Nucleus accumbens (tissue), 56 donors: ENCODE measurements at places on chromosomes 4 and X.

DNA sequence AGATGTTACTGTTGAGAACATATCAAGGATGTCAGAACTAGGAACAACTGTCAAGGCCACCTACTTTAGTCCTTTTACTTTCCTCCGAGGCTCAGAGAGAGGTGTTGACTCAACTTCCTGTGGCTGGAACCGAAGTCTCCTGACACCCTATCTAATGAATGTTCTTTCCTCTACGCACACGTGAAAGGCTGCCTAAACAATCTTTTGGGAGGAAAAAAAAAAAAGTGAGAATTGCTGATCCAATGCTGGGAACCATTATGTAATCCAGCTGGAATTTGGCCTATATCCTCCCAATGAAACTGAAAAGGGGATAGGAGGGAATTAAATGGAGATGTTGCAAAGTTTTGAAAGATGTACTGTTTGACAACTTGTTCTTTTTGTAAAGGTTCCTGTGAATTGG lies 8.3 kb upstream of the MAP7D3 start:
- no peak for DNase-seq

DNA sequence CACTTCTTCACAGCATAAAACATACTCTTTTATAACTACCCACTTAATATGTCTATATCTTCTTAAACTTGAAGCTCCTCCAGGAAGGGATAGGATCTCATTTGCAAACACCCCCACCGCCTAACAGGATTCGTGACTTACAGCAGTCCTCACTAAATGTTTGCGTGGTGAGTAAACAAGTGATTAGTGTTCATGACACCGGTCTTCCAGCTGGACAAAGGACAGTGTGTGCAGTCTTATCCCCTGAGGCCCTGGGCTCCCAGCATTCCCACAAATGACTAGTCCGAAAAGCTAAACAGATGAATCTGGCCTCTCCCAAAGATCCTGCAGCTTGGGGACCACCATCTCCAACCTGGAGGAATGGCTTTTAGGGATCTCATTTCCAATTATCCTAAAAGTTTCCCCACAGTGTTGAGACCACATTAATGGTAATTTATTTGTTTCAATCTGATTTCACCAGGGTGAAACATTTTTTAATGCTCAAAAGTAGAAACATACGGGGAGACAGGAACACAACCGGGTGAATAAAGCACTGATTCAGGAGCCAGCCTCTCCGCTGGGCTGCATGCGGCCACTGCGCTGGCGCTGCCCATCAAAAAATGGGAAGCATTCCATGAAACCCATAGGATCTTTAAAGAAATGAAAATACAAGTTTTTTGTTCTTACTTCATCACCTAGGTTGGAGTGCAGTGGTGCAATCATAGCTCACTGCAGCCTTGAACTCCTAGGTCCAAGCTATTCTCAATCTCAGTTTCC lies 69.2 kb downstream of the HADH start:
- no peak for DNase-seq

DNA sequence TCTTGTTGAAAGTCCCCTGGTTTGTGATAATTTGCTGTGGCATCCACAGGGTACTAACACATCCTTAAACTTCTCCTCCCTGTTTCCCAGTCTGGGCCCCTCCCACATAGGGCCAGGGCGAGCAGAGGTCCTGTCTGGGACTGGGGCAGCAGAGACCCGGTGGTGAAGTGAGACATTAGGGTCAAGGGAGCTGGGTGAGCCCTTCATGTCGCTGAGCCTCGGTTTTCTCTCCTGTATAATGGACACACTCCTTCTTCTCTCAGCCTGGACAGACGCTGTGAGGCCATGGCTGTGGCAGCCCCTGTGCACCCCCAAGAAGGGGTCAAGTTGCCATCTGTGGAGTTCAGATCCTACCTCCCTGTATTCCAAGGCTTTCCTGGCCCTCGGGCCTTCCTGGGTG lies 33.0 kb upstream of the HMX1 start:
- no peak for DNase-seq

- no peak for DNase-seq
Measured at GRCh38 chr4:107800706-107801105, 24.0 kb upstream of the SGMS2 start.

GRCh38 chr4:117957571-117957970 lies 76.7 kb upstream of the NDST3 start:
- DNase-seq: no peak

- DNase-seq: no peak
Measured at GRCh38 chr4:89617317-89617716, 219.6 kb downstream of the SNCA start.

GRCh38 chrX:47749185-47749967 lies 87.3 kb upstream of the ZNF81 start:
- no peak for DNase-seq

DNA sequence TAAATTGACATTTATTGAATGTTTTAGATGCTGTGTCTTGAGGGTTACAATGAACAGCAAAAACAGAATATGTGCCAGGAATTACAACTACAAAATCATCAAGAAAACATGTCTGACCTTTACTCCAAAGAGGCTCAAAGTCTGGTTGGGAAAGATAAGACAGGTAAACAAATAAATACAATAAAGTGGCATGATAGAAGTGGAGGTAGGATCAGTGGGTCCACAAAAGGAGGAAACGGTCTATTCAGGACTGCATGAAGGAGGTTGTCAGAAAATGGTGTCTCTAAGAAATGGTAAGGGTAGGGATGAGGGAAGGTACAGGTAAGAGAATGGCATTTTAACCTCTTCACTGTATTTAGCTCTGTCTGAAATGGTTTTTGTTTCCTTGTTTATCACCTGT lies 3.8 kb downstream of the ARHGEF38 start:
- DNase-seq: no peak

DNA sequence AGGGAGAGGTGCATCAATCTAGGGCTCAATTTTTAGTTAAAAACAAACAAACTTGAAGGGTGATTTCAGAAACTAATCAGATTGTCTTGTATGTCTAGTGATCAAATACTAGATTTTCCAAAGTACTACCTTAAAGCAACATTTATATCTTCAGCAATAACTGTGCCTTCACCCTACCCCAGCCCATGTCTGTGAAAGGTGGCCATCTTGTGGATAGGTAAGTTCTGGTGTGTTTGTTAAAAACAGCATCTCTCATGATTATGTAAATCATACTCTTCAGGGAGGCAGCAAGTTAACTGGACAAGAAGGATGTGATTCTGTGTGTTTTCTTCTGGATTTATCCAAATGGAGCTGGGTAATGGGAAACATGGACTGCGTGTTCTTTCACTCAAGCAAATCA lies 81.4 kb upstream of the ACSL1 start:
- DNase-seq: no peak

- DNase-seq: no peak
Measured at GRCh38 chrX:126985981-126986380, 166.5 kb downstream of the PRR32 start.

- no peak for DNase-seq
Measured at GRCh38 chr4:147037069-147037468, 91.4 kb upstream of the TTC29 start.

DNA sequence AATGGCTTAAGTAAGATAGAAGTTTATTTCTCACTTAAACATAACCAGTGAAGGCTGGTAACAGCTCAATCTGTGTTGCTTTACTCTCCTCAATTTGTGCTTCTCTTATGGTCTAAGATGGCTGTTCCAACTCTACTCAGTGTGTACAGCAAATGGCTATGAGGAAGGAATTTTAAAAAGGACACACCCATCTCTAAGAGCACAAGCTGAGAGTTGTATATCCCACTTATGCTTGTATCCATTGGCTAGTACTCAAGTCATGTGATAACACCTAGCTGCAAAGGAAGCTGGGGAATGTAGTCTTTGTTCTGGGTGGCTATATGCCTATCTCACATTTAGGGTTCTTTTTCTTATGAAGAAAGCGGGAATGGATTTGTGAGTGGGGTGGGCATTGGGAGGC lies 63.3 kb downstream of the GPAT3 start:
- no peak for DNase-seq

DNA sequence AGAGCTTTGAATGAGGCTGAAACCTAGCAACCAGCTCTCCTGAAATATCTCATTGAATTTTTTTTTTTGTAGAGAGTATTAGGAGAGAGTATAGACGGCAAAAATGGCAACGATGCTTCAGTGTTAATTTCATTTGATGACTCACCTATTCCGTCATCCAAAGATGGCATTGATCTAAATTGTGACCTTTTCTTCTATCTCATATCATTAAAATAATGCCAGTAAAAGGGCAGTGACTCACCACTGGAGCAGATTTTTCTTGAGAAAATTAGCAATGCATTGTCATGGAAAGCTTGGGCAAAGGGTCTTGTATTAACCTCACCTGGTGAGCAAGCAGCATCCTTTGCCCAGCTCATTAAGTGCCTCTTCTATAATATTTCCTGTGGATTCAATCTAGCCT lies 19.6 kb downstream of the VMA21 start:
- DNase-seq: no peak

GRCh38 chr4:129144755-129145206 lies 48.8 kb downstream of the C4orf33 start:
- no peak for DNase-seq

DNA sequence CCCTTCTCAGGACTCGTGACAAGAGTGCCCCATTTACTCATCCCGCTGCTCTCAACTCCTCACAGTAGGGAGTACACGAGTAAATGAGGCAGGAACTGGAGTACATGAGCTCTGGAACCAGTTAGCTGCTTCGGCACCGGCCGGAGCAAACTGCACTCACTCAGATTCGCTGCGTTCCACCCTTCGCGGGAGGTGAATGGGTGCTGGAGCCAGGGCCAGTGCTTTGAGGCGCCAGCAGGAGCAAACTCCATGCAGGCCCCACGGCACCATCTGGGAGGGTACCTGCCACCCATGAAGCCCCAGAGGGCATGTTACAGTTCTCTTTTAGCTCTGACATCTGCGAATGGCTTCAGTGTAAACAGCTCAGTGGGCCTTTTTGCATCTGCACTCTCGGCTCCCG lies 315.5 kb upstream of the GK2 start:
- DNase-seq: no peak

DNA sequence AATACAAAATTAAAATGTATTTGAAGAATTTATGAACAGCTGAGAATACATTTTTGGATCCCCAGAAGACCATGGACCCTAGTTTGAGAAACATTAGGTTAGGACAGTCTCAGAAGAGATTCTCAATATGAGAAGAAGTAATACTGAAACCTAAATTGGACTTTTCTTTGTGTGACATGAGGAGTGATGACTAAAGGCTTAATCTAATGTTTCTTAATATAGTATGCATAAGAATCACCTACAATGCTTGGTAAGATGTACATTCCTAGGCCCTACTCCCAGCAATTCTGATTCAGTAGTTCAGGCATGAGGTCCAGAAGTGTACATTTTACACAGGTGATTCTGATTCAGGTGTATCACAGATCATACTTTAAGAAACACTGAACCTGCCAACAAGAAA lies 31.6 kb upstream of the HUWE1 start:
- DNase-seq: no peak

DNA sequence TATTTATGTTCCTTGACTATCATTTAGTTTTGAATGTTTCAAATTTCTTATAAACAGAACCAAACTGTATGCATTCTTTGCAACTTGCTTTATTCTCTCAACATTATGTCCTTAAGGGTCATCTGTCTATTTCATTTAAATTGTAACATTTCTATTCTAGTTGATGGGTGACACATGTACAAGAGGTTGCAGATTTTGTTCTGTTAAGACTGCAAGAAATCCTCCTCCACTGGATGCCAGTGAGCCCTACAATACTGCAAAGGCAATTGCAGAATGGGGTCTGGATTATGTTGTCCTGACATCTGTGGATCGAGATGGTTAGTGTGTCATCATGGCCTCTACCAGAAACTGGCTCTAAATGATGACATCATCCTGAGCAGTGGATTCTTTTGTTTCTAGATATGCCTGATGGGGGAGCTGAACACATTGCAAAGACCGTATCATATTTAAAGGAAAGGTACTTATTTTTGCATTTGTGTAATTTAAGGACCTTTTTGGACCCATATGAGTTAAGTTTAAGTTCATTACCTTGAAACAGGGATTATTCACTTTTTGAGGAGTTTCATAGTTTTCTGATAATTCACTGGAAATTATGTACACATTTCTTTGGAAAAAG lies 6.1 kb downstream of the LIAS start:
- no peak for DNase-seq

GRCh38 chr4:139470997-139471665 lies 17.2 kb downstream of the RAB33B start:
- DNase-seq: no peak

DNA sequence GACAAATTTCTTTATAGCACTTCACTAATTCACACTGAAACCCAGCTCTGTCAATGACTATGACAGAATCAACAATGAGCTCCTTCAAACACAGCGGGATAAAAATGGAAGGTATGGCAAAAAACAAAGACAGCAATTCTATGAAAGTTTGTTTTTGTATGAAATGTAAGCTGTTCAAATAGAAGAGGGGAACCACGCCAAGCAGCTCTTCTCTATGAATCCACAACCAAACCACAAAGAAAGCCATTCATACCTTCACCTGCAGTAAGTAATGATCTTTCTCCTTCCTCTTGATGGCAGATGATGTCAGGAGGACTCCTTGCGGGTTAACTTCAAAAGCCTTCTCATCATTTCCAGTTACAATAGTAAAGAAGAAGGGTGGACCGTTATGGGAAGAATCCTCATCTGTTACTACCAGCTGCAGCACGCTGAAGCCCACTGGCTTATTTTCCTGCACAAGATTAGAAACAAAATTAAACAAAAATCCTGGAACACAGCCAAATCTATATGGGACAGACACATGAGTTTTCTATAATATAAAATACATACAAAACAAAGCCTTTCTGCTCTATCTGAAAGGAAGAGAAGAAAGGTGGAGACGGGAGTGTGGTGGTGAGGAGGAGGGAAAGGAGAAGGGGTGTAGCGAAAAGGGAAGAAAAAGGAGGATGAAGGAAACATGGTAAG lies 48.9 kb upstream of the MTNR1A start:
- DNase-seq: no peak

DNA sequence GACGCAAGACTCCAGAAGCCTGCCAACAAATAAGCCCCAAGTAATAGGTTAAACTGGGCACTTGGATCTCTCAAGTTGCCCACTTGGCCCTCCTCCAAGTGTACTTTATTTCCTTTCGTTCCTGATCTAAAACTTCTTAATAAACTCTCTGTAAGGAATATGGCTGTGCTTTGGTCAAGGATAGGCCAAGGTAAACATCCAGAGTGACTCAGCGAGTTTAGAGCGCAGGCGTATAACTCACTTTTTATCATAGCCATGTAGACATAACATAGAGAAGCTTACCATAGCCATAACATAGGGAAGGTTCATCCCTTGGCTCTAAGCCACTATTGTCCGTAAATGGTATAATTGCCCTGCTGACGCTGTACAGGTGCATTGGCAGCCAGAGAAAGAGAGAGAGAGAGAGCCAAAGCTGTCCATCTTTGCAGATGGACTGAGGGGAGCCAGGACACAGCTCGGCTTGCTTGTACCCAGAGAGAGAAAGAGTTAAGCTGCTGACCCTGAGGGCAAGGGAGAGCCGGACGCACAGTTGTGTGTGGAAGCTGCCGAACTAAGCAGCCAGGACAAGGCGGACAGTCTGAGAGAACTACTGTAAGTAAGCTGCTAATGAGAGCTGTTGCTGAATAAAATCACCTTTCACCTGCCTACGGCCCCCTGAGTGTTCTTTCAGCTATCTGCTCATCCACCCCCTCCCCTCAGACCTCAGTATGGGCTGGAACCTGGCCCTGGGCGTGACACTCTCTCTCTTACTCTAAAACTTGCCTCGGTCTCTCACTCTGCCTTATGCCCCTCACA lies 1.8 kb downstream of the TLR1 start:
- DNase-seq: no peak
